ENCODE measurements at places on chromosomes 11 and 22.

- DNase-seq, result no peak
These were observed 102.9 kb downstream of the USP35 start for GRCh38 chr11:78291503-78292108.

DNA sequence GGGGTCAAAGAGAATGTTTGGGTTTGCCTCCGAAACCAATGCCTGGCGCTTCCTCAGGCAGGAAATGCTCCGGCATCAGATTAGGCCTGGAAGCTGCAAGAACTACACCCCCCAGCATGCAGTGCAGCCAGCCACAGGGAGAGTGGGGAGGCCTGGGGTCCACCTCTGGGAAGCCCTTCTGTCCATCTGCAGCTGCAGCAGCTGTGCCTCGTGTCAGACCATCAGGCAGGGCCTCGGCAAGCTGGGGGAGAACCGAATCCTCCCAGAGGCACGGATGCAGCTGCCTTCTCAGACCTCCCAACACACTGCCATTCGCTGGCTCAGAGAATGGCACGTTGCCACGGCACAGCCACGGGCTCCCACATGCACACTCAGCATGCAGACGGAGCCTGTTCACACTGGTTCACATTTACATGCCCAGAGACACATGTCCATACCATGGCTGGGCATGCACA lies 57.4 kb downstream of the NECTIN1 start:
- no peak for DNase-seq

DNA sequence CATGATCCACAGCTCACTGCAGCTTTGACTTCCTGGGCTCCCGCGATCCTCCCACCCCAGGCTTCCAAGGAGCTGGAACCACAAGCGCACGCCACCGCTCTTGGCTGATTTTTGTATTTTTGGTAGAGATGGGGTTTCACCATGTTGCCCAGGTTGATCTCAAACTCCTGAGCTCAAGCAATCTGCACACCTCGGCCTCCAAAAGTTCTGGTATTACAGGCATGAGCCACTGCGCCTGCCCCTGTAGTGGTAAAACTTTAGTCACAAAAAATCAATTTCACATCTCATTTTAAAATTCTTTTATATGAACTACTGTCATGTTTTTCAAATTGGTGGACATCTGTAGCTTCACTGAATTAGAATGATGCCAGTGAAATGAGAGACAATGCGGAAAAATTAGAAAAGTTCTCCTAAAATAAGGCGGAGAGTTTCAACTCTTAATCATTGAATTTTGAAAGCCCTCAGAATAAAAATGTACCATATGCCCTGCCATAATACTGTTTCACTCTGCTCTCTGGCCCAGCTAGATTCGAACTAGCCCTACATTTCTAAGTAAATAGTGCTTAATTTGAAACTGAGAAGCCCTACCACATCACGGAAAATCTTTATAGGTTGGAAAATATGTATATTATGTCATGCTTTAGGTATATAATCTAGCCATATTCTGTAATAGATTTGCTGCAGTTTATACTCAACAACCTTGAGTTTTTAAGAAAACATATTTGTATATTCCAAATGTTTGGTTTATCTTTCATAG lies 78.7 kb downstream of the HORMAD2 start:
- DNase-seq, result no peak

DNA sequence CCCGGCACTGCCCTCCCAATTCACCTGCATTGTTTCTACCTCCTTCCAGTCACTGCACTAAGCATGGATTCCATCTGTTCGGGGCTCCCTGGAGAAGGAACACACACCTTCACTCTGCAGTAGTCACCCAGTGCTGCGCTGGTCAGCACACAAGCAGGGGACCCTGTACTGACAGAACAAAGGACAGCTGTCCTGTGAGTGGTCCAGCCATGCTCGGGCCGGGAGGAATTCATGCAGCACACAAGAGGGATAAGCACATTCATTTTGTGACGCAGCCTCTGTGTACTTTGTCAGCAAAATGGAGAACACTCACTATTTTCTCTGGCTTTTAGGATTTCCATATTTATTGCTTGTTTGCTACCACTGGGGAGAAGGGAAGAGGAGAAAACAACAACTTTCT lies 167.3 kb downstream of the NTM start:
- DNase-seq, result no peak

DNA sequence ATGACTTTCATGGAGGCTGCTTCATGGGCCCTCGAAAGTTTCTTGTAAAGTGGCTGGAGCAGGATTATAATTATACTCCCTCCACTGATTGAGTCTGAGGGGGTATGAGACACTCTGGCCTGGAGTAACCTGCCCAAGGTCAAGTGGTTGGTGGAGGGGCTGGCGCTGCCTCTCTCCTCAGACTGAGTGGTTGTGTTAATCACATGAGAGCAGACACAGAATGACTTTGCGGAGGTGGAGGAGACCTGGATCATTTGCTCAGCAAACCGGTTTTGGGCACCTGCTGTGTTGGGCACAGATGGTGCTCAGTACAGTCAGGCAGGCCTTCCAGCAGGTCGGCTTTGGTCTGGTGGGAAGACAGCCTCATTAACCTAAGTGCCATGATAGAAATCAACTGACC lies 11.8 kb downstream of the BCR start:
- no peak for DNase-seq

DNA sequence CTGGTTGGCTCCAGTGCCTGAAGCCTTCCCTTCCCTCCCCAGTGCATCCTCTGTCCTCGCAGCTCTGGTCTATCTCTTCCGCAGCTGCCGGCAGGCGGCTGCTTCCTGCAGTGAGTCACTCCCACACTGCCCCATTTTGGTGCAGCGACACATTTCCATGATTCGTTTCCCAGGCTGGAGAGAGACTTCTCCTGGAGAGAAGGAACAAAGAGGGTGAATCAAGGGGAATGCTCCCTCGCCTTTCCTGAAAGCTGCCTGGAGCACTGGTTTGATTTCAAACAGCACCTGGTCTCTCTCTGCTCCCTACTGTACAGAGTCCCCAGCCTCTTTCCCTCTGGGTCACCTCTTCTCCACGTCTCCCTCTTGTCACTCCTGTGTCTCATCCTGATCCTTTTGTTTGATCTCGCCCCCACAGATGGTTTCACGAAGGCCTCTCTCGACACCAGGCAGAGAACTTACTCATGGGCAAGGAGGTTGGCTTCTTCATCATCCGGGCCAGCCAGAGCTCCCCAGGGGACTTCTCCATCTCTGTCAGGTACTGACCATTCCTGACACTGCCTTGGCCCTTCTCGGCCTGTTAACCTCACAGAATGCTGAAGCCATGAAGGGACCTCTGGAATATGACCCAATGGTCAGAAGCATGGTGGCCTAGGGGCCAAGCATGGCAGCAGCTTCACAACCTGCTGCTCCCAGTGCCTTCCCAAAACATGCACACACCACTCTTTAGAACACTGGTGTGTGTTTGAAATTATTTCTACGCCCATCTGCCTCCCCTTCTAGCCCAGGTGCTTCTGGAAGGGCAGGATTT lies at the start of gene TMA7B:
Gene TMA7B, plus strand, starts transcription at position 758 of the 808 bp plus-strand sequence. CDS start 3,978 bp downstream, outside the sequence.
- DNase-seq, result peak; percentile 34

DNA sequence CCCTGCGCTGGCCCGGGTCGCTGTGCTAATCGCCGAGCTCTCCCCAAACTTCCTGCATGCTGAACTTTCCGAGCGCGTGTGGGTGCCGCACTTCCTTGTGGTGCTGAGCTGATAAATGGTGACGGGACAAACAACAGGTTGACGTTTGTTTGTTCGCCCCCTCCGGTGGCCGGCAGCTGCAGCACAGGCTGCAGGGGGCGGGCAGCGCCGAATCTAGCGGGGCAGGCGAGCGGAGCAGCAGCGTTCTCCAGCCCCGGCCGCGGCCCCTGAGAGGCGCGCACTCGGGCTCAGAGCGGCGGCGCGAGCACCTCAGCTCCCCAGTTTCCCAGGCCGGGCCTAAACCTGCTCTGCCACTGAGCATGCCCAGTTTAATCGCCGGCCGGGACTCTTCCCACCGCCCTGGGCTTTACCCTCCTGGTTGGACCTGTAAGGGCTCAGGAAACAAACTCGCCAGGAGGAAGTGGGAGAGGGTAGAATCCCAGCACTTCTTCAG lies at the start of gene PDGFD:
Gene PDGFD, minus strand, starts transcription at position 120 of the 493 bp plus-strand sequence.
- DNase-seq, result peak; percentile 80

GRCh38 chr11:110951037-110951949 lies 239.1 kb upstream of the ARHGAP20 start:
- no peak for DNase-seq

- DNase-seq, result no peak
These were observed 118.1 kb upstream of the TEAD1 start for GRCh38 chr11:12556155-12556554.

GRCh38 chr22:34579519-34579918 lies 486.4 kb upstream of the ISX start:
- DNase-seq, result no peak

DNA sequence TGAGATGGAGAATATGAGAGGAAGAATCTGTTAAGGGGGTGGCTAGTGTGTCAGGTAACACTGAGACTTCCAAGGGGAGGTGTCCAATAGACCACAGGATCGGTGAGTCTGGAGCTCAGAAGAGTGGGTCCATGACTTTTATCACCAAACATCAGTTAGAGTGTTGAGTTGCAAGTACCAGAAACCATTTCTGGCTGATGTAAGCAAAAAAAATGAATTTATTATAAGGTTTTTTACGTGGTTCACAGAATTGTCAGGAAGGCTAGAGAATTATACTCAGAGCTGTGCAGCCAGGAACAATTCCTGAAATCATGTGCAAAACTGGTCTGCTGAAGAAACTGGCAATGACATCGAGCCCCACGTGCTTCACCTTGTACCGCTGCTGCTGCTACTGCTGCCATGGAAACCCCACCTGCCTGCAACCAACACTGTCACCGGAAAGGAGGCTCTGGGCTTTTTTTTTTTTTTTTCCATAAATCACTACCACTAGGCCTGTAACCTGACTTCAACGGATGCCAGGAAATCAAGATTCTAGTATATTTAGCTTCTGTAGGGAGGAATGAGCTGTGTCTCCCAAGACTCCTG lies 16.6 kb upstream of the STK33 start:
- DNase-seq, result no peak

DNA sequence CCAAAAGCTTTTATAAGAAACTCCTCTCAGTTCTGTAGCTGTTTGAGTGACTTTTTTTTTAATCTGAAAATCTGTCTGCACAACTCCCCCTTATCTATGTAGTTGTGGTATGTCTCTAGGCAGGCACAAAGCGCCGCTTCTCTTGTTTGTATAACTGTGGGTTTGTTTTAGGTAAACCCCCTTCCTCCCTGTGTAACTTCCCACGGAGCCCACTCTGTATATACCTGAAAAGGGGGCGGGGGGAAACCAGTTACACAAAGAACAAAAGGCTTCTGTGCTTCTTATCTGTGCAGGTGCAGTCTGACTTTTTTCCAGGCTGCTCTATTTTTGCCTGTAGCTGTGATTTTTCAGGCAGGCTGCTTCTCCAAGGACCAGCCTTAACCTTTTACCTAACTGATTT lies 13.2 kb downstream of the OR10AG1 start:
- DNase-seq, result no peak

DNA sequence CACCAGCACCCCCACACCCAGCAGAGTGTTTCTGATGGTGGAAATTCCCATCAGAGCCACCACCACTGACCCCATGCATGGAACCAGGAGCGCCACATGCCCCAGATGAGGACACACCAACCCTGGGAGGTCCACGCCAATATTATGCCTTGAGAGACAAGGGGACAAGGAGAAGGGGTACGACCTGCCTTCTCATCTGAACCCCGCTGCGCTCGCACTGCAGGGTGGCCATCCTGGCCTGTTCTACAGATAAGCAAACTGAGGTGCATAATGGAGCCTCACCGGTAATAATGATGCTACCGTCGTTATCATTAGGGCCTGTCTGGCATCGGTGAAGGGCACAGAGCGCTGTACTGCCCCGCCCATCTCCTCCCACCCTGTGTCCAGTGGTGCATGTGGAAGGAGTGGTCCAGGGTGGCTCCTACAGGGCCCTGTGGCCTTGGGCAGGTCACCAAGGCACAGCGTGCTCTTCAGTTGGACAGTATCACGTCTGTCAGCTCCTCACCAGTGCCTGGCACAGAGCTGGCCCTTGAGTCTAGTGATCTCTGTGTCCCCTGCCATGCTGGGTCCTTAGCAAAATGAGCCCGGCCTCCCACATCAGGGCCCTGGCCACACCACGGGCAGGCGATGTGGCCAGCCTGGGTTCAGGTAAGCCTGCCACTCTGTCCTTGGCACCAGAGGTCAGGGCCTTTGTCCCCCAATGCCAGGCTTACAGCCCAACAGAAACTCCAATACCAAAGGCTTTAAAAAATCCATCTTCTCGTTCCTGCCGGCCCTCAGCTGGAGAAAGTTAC lies 92.2 kb downstream of the PHF21B start:
- DNase-seq, result no peak

- no peak for DNase-seq
These were observed 361.2 kb downstream of the TMEM135 start for GRCh38 chr11:87398931-87399330.

DNA sequence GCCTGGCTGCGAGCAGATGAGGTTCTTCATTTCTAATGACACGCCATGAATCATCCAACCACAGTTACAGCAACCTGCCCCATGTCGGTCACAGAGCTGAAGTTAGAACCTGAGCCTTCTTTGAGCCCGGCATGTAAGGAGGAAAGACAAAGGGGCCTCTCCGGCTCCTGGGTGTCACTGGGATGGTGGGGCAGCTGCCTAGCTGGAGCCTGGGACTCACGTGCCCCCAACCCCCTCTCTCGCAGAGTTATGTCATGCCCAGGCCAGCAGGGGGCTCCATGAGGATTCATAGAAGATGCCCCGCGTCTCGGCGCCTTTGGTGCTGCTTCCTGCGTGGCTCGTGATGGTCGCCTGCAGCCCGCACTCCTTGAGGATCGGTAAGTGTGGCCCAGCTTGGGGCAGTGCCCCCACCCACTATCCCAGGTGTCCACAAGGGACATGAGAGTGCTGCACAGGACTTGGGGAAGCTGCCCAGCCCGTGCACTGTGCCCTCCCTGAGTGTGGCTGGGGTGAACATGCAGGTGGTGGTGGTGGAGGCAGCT lies 148.5 kb downstream of the GRIK4 start:
- DNase-seq, result no peak

- no peak for DNase-seq
These were observed 6.0 kb downstream of the NEAT1 start for GRCh38 chr11:65428578-65429067.

- DNase-seq, result no peak
These were observed 141.8 kb downstream of the TEAD1 start for GRCh38 chr11:12815931-12816494.

DNA sequence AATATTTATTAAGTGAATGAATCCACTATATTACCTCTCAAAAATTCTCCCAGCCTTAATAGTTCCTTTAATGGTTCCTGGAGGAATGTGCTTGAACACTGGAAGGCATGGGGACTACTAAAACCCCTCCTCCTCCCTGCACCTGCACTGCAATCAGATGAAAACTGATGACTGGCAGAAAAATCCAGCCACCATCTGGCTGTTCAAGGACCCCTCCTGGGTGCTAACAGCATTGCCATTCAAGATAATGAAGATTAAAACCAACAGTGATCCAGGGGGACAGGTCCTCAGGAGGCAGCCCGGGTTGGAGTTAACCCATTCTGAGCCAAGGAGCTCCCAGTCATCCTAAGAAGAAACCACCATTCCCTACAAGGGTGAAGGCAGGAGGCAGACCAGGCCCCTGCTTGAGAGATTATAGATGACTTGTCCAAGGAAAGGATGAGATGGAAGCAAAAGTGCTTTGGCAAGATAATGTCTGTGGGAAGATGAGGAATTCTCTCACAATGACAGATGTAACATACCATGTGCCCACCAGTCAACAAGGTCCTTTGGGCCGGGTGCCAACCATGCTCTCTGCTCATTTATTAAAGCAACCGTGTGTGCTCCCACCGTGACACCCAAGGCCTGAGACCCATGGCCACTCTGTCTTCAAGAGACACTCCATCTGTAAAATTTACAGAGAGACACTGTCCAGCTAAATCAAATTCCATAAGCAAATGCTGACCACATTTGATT lies 90.6 kb downstream of the LARGE1 start:
- DNase-seq, result no peak
